ENCODE measurements at places on chromosomes 13 and 19.

DNA sequence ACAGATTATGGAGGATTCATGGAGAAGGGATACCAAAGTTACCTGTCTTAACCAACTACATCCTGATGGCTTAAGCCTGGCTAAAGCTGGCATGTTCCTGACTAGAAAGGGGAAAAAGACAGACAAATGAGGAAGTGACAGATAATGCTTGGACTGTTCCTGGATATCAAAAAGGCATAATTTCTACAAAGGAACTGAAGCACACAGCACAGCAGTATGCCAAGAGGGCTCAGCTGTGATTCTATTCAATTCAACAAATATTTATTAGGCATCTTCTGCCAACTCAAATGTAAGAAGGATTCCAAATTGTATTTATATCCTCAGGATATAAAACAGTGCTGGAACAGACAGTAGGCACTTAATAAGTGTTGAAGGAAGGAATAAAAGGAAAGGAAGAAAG is 59.5 kb downstream of the KLF12 start:
- DNase-seq, result no peak

DNA sequence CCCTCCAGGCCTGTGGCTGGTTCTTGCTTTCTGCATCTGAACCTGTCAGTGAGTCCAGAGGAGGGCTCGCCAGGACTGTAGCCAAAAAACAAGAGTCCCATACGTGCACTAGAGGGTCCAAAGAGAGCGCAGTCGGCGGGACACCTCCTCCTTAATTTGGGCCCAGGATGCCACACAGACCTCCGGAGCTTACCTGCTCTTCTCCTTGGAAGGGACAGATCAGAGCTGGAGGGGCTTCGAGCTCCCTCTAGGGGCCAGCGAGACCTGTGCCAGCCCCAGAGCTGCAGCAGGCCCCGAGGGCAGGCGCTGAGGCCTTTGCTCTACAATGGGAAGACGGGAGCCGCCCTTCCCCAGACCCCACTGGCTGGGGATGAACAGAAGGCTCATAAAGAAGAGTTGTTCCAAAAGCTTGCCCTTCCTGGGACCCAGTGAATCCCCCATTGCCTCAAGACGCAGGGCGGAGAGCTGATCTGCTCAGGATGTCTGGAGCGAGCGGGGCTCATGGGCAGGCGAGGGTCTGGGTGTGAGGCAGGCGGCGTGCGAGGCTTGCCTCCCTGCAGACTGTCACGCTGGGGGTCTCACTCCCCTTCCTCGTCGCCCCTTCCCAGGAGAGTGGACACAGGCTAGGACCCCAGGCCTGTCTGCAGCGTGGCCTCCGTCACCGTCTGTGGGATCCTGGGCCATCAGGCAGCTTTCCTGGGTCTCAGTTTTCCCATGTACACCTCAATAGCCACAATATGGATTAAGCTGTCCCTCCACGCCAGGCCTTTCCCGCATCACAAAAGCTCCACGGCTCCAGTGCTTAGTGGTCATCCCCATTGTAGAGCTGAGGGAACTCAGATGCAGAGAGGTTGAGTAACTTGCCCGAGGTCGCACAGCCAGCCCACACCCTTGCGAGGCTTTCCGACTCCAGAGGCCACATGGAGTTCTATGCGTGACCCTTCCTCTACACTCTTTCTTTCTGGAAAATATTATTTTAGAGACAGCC is 46.9 kb upstream of the VSTM2B start:
- no peak for DNase-seq

GRCh38 chr13:45393941-45394570 is 24.1 kb downstream of the SLC25A30 start:
- peak; percentile 31 for DNase-seq

DNA sequence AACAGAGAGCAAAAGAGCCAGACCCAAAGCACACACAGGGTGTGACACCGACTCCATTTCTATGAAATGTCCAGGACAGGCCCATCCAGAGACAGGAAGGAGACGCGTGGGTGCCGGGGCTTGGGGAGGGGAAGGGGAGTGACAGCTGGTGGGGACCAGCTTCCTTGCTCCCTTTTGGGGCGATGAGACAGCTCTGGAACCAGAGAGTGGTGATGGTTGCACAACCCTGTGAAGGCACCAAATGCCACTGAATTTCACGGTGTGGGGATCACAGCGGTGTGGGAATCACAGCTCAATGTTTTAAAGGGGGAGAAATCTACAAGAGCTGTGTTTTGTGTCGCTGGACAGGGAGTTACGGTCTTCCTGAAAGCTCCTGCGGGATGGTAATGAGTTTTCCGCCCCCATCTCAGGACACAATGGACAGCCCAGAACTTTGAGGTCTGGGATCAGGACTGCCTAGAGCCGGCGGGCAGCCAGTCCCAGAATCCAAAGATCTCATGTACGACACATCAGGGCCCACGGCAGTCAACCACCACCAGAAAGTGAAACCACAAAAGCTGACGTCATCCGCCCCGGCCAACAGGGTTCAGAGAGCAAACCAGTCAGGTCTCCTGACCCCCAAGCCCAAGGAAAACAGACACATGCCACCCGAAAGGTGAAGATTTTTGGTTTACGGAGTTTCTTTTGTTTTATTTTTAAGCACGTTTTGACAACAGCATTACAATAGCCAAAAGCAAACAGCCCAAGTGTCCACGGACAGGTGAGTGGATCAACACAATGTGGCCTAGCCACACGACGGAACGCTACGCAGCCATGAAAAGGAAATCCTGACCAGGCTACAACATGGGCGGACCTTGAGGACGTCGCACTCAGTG is 7.3 kb downstream of the SGTA start:
- no peak for DNase-seq

GRCh38 chr19:1226227-1226518 is 11.6 kb downstream of the CBARP start:
- DNase-seq, result no peak

- no peak for DNase-seq
Observed at GRCh38 chr19:45069056-45069455, 7.2 kb downstream of the ZNF296 start.

DNA sequence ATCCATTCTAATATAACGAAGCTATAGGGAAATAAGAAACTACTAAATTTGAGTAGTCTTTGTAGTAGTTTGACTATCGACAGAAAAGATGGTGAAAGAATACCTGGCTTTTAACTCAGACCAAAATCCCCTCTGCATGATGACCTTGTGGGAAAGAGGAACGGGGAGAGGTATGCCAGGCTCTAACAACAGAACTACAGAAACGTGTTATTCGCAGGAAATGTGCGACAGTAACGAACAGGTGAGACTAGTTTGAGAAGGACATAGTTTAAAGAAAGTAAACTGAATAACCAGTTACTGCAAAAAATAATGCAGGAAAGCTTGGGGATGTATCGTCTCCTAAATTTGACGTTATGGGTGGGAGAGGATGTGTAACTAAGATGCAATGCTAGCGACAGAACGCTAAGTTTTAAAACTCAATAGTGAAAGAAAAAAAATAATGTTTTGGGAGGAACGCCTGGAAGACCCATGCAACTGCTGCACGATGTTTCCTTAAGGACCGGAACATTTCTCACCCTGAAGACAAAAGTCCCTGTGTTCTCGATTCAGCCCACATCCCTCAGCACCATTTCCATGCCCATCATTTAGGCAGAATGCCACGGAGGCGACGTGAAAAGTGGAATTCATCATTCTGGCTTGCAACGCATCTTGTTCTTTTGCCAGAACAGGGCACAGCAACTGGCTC is 1.6 kb upstream of the RAP2A start:
- no peak for DNase-seq

DNA sequence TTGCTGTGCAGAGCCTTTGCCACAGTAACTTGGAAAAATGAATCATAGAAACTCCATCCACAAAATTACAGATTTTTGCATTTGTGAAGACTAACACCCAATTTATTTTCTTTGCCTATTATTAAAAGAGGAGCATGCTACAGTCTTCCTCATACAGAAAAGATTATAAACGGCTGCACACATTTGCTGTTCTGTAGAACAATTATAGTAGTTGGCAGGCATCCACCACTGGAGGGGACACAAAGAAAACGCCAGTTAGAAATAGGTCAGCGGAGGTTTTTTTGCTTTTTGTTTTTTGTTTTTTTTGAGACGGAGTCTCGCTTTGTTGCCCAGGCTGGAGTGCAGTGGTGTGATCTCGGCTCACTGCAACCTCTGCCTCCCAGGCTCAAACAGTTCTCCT is 51.6 kb downstream of the SACS start:
- no peak for DNase-seq

GRCh38 chr19:48678201-48678600 is 5.4 kb upstream of the NTN5 start:
- no peak for DNase-seq

DNA sequence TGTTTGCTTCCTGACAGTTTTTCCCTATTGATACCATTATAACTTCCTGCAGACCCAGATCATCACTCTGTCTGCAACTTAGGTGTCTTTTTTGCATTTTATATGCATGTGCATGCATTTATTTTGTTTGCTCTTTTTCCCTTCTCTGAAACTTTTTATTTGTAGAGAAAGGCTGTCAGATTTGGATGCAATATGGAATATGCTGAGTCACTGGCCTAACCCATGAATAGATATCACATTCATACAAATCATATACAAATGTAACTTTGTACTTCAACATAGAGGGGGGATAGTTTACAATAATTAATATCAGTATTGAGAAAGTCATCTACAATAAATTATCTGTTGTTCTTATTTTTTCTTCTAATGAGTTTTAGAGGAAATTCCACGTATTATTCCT is 1465.0 kb downstream of the EFNB2 start:
- no peak for DNase-seq

DNA sequence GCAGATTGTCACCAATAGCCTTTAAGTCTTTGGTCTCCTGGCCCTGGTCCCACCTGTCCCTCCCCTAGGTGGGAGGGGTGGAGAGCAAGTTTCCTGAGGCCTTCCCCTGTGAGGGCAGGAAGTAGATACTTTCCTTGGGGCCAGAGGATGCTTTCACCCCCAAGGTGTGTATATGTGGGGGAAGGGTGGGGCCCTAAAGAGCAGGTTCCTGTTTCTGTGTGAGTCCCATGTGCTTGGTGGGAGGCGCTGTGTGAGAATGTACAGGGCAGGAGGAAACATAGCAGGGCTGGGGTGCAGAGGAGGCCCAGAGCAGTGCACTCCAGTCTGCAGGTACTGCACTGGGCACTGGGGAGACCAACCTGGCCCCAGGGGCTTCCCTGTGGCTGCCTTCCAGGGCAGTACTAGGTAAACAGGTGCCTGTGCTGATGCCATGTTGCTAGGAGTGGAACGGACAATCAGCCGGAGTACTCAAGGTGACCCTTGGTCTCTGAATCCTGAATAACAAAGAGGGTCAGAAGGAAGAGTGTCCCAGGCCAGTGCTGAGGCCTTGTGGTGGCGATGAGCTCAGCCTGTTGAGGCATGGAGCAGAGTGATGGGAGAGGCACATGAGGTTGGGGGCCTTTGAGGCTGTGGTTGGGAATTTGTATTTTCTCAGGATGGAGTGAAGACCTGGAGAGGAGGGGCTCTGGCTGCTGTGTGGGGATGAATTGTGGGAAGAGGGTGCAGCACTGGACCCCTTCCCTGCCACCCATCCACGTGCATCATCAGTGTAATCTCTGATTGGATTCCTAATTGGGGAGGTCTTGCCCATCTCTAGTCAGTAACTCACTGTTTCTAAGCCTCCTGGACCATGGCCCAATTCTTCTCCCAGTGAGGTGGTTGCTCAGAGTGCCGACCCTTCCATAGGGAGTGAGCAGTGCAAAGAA is 5.1 kb downstream of the EGLN2 start:
- no peak for DNase-seq

GRCh38 chr13:25688536-25688935 is 316.8 kb downstream of the ATP8A2 start:
- no peak for DNase-seq

GRCh38 chr19:18366021-18366435 is 19.9 kb upstream of the GDF15 start:
- no peak for DNase-seq

GRCh38 chr13:98839856-98840769 is 87.6 kb upstream of the SLC15A1 start:
- peak; percentile 56 for DNase-seq

- DNase-seq, result no peak
Observed at GRCh38 chr13:71922194-71922593, 55.2 kb upstream of the DACH1 start.

DNA sequence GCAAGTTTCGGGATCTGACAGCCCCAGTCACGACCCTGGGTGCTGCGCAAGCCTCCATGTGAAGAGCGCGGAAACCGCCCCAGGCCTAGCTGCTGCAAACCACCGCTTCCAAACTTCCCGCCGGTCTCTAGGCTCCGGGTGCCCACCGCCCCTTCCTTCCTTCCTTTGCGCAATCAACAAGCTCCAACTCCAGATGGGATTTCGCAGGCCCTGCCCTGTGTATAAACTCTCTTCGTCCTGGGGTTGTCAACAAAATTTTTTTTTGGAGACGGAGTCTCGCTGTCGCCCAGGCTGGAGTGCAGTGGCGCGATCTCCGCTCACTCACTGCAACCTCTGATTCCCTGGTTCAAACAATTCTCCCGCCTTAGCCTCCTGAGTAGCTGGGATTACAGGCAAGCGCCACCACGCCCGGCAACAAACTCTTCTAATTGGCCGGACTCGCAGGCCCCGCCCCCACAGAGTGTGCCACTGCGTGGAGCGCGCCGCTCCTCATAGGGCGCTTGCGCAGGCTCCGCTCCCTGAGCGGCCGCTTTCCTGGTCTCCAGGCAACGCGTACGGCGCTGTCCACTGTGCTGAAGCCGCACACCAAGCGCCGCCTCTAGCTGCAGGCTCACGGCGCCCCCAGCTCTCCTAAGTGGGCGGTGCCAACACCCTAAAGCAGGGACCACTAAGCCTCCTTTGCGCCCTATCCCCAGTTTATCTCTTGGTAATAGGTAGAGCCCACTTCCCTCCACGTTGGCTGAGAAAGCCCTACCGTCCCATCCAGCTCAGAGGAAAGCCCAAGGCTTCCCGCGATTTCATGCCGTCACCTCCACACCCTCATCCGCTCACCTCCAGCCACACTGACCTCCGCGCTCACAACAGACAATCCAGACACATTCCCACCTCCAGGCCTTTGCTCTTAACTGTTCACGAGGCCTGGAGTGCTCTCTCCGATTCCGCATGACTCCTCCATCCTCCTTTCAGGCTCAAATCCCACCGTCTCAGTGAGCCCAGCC is 5.5 kb upstream of the QTRT1 start:
- peak; percentile 97 for DNase-seq

DNA sequence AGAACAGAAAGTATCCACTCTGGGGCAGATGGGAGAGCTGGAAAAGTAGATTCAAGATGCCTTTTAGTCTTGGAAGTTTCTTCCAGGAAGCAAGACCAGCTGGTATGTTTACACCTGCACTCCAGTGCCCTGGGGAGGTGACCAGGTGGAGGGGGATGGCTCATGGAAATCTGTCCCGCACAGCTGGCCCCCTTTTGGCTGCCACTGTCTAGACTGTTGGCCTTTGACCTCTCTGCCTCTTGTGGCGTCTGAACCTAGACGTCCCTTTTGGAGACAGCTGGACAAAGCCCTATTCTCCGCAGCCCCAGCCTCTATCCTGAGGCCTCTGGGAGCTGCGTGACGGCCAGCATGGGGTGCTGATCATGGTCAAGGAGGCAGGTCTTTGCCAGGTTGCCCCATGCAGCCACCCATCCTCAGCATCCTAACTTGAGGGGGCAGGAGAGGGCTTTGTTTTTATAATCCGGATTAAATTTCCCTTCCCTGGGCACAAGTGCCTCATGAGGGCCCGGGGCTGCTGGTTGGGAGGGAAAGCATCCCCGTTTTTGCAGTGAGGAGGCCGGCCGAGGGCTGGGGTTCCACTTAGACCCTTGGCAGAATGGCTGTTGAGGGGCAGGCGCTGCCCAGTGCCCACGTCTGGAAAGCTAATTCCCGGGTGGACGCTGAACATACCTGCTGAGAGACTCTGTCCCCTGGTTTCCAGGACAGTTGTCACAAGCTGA is 17.3 kb upstream of the GDF15 start:
- DNase-seq, result no peak
